ENCODE measurements at places on chromosomes 7 and 10.

GRCh38 chr7:46571996-46572395 lies 650.9 kb upstream of the IGFBP3 start:
- no peak for DNase-seq

- DNase-seq, result peak; percentile 80
Observed at GRCh38 chr10:6348096-6348874, 145.6 kb downstream of the PFKFB3 start.

DNA sequence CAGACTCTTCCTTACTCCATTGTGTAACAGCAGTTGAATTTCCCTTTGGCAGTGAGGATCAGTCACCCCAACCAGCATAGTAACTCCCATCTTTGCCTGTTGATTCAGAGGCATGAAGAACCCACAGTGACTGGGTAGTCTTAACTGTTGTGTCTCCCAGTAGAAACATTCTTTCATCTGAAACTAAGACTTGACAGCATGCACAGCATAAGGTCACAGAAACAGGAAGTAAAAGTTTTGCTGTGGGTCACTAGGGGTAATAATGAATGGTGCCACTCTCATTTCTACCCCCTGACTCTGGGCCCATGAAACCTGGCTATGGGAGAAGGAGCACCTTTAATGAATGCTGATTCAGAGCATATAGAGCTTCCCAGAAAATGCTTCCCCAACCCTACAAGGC lies 8.3 kb upstream of the FRMPD2 start:
- DNase-seq, result no peak

DNA sequence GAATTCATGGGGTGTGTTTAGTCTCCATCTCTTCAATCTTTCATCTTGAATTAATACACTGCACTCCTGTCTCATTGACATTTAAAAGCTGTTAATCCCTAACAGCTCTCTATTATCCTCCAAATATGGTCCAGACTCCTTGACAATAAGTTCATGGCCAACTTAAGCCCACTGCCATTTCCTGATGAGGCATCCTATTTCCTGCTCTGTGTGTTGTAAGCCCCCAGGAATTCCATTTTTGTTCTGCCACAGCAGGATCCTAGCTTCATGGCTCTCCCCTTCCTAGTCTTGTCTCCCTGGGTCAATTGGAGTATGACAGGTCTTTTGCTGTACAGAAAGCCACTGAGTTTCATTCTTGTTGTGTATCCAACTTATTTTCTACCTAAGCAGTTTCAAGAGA lies 218.8 kb downstream of the OTUD1 start:
- DNase-seq, result no peak

DNA sequence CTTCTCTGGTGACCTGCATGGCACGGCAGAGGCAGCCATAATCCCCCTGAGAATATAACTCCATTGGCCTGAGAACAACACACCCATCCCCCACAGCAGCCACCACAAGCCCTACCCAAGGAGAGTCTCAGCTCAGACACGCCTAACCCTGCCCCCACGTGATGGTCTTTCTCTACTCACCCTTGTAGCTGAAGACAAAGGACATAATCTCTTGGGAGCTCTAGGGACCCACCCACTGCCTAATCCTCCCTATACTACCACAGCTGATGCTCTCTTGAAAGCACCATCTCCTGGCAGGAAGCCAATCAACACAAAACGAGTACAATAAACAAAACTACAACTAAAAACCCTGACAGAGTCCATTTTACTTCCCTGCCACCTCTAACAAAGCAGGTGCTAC lies 30.7 kb upstream of the HPSE2 start:
- no peak for DNase-seq

DNA sequence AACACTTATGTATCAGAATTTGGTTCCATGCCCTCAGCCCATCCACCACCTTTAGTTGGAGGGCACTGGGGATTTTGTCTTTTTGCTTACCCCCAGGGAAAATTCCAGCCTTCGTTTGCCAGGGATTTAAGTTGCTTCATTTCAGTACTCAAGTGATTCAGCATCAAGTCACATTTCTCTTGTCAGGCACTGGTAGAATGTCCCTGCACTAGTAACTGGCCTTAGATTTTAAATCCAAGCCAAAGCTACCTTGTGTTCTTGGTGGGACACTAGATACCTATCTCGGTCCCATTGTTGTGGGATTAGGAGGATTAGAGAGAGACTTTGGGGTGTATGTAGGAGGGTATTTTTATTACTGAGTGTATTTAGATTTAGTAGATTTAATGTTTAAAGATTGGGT lies 613.1 kb downstream of the SUGCT start:
- no peak for DNase-seq

DNA sequence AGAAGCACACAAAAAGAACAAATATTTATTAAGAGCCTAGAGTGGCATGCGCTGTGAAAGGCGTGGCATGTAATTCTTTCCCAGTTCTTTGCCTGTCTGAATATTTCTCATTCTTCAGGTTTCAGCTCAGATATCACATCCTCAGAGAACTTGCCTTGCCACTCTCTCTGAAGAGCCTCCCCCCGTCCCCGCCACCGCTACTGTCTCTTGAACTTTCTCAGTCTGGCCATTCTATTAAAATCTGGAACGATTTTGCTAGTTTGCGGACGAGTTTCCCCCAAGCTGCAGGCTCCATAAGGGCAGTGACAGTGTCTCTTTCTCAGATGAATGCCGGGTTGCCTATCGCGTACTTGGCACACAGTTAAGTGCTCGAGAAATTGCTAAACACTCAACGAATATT lies 787 bp upstream of the PLEKHA1 start:
- no peak for DNase-seq

GRCh38 chr10:111988646-111989045 lies 194.9 kb downstream of the GPAM start:
- DNase-seq, result no peak

GRCh38 chr7:111607621-111608020 lies 45.3 kb upstream of the IMMP2L start:
- DNase-seq, result no peak

GRCh38 chr10:113915540-113915939 lies 61.1 kb downstream of the NHLRC2 start:
- DNase-seq, result no peak

GRCh38 chr7:90938371-90938770 lies 325.9 kb upstream of the FZD1 start:
- DNase-seq, result no peak

DNA sequence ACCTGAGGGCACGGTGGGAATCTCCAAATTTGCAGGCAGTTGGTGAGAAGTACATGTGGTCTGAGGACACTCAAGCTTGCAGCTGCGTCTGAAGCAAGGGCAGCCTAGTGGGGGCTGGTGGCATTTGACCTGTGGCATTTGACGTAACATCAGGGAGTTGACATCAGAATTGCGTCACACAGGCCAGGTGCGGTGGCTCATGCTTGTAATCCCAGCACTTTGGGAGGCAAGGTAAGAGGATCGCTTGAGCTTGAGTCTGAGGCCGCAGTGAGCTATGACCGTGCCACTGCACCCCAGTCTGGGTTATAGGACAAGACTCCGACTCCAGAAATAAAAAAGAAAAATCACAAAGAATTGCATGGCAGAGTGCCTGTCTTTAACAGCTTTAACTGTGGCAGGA lies 25.6 kb upstream of the RBAK start:
- no peak for DNase-seq

GRCh38 chr7:11831156-11831735 lies 752 bp downstream of the THSD7A start:
- DNase-seq, result no peak

DNA sequence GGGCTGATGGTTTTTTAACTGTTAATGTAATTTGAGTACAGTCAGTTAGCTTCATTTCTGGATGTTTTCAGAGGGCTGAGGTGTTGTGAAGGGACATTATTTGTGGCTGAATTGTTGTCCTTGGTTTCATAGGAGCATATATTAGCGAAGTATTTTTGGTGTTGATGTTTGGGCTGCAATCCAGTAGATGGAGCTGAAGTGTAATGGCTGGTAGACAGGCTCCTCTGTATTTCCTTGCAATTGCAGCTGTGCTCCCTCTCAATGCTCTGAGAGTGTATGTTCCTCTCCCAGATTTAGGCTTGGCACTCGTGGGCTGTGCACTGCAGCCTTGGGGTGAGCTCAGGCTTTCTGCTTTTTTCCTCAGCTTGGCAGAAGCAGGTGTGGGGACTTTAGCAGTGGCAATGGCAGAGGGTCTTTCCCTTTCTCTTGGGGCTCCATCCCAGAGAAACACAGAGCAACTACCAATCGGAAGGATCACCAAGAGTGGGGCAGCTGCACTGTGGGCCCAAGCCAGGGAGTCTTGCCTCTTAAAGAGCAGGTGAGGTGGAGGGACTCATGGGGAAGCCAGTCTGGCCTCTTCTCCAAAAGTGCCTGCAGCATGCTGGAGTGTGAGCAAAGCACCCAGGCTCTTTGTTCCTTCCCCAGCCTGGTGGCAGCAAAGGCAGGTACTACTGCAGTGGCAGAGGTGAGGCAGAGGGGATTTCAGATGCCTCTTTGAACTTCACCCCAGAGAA lies 544.4 kb downstream of the SH2D4B start:
- peak; percentile 5 for DNase-seq

- DNase-seq, result no peak
Observed at GRCh38 chr7:70586822-70587221, 545.1 kb upstream of the GALNT17 start.

- DNase-seq, result no peak
Observed at GRCh38 chr10:10490581-10490980, 527.1 kb upstream of the CELF2 start.

DNA sequence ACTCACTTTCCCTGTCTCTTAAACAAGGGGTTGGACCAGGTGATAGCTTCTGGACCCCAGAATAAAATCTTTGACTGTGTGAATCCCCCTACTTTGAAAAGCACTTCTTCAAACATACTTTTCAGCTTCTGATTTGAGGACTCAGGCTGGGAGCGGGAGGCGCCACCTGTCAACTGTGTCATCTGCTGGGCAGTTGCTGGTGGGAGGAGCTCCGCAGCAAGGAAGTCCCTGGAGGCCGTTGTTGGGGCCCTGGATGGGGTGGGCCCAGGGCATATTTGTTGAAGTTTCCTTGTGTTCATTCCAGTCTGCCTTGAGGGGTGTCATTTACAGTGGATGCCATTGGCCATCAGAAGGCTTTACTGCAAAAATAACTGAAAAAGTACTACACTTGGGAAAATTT lies 197.7 kb downstream of the CCDC3 start:
- no peak for DNase-seq

GRCh38 chr10:128514536-128514935 lies 388.3 kb upstream of the MKI67 start:
- no peak for DNase-seq

DNA sequence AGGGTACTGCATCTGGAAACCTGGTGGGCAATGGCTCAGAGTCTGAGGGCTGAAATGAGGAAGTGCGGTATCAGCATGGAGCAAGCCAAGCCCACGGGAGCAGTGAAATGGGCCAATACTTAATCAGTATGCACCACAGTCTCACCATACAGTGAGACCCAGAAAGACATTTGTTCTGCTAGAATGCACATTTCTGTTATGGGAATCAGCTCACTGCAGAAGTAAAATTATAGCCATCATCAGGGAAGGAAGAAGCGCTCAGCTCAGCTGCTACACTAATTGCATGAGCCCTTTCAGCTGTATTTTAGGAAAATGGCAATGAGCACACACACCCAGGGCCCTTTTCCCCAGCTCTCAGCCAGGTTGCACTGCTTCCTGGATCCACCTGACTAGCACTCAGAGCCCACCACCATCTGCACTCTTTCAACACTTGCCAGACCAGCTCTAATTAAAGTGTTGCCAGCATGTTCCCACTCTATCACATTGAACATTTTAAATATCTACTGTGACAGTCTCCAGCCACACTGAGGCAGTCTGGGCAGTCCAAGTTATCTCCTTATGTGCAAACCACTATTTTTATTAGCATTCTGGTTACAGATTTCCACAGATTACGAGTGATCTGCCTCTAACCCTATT lies 44.2 kb upstream of the PIK3AP1 start:
- DNase-seq, result peak; percentile 77

Measured in hematopoietic multipotent progenitor cell treated with erythropoietin and hydrocortisone succinate and interleukin-3 and kit ligand, for 6 days (in vitro differentiated cells).